ENCODE measurements at places on chromosomes 1 and 21.

DNA sequence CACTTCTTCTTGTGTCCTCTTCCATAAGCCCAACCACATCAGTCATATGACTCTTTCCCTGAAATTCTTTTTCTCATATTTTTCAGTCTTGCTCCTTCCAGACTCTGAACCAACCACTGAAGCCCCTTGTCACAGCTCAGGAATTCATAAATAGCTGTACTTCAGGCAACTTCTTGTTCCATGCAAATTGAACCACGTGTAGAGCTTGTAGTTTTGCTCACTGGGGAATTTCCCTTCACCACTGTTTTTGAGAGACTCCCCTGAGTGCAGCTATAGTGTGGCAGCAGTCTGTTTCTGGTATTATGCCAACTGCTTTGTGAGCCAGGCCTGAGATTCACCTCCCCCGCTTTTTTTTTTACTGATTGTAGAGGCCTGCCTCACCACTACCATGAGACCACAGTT lies 150.3 kb upstream of the SPAG17 start:
- no peak for DNase-seq

DNA sequence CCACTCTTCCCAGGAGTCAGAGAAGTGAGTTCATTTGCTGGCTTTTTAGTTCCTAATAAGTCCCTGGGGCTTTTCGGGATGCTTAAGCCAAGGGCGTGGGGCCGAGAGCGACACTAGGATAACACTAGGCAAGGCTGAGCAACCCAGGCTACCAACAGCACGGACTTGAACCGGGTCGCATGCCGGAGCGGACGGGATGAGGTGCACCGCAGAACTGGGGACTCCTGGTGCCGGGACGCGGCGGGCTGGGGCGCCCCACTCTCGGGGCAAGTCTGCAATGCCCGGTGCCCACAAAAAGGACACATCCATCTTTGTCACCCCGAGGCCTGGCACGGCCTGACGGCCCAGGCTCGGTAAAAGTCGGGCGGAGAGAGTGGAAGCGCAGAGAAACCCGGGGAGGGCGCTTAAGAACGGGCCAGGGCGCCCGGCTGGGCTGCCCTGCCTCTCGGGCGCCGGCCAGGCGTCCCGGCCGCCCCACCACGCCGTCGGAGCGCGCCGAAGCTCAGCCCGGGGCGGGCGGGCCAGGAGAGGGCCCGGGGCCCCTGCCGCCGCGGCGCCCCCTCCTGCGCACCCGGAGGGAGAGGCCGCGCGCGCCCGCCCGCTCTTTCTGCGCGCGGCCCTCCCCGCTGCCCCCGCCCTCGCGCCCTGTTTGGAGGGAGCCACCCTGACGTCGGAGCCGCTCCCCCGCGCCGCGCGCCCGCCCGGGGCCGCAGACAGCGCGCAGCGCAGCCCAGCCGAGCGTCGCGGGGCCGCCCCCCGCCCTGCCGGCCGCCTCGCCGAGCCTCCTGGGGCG lies at the start of gene NBL1:
Gene NBL1, plus strand, starts transcription at position 710 of the 793 bp plus-strand sequence. CDS start 10,720 bp downstream, outside the sequence.
- DNase-seq, result peak; percentile 70

DNA sequence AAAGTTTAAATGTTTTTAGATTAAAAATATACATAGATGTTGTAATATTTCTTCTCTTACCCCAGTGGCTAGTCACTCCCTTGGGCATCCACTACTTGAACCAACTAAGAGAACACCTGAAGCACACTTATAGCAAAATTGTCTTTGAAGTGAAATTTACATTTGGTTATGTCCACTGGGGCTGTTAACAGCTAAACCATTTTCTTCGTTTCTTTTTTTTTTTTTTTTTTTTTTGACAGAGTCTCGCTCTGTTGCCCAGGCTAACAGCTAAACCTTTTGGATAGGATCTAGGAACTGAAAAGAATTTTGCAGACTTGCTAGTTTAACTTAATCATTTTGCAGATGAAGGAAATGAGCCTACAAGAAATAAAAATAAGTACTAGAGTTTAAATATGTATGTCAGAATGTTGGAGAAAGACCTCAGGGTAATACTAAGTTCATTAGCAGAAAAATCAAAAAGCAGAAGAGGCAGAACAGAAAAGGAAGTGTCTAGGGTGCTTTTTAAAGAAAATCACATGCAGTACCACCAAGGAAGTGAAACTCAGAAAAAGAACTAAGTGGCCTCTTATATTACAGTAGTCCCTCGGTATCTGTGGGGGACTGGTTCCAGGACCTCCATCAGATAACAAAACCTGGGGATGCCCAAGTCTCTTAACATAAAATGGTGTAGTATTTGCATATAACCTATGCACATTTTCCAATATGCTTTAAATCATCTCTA lies 11.8 kb downstream of the DRAM2 start:
- no peak for DNase-seq

DNA sequence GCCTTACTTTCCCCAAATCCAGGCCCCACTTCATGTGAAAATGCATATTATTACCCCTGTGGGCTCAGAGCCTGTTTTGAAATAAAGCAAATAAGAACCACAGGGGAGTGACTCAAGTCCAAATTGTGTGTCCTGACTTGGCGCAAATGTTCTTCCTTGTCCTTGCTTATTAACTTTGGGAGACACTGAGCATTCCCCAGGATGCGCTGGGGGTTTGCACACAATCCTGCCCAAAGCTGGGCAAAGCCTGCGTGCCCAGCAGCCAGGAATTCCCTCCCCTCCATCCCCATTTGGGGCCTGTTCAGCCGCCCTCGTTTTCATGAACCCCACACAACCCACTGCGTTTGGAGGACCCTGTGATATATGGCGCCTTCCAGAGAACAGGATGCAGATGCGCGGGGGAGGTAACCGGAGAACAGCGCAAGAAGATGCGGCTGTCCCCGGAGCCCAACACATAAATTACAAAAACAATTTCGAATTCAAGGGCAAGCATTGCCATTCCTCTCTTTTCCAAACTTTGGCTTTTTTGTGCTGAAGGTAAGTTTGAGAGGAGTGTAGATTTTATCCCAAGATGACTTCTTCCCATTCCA lies 42.4 kb upstream of the CLDN14 start:
- no peak for DNase-seq

- no peak for DNase-seq
Observed at GRCh38 chr1:93681101-93681988, at the start of gene BCAR3. BCAR3 (minus strand) TSS chr1:93681837; CDS start chr1:93674930, 6,907 bp downstream.

DNA sequence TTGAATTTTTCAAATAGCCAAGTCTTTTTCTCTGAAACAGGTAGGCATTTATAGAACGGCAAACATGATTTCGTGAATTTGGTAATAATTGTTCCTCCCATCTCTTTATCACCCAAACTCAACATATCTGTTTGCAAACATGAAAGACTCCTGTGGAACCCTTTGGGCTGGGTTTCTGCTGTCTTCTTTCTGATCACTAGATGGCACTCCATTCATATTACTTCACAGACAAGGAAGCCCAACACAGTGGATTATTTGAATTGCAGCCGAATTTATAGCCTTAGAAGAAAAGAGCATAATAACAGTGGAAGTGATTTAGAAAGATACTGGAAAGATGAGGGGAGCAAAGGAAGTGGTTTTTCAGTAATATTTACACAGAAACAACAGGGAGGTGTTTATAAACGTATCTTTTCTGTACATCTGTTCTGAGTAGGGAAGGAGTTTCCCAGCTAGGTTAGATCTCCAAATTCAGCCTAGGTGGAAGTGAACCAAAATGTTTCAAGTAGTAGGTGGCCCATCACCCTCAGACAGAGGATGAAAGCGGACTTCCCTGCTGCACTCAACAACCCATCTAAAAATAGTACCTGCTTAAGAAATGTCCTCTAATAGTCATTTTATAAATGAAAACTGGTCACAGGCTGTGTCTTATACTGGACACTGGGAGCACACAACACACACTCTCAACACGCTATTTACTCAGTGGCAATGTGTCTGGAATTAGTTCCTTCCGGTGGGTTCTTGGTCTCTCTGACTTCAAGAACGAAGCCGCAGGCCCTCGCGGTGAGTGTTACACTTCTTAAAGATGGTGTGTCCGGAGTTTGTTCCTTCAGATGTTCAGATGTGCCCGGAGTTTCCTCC lies 67.6 kb downstream of the MAP3K21 start:
- no peak for DNase-seq

- DNase-seq, result no peak
Observed at GRCh38 chr21:26946744-26947446, 20.0 kb downstream of the ADAMTS5 start.

GRCh38 chr1:7592120-7592798 lies 178.8 kb upstream of the VAMP3 start:
- DNase-seq, result no peak

GRCh38 chr1:51154776-51155175 lies 52.7 kb downstream of the C1orf185 start:
- DNase-seq, result no peak

- no peak for DNase-seq
Observed at GRCh38 chr1:25989440-25990234, 8.2 kb downstream of the PAFAH2 start.

GRCh38 chr1:167514288-167514687 lies 4.0 kb downstream of the CD247 start:
- DNase-seq, result no peak

- DNase-seq, result no peak
Observed at GRCh38 chr1:111879081-111879480, 110.4 kb downstream of the KCND3 start.

DNA sequence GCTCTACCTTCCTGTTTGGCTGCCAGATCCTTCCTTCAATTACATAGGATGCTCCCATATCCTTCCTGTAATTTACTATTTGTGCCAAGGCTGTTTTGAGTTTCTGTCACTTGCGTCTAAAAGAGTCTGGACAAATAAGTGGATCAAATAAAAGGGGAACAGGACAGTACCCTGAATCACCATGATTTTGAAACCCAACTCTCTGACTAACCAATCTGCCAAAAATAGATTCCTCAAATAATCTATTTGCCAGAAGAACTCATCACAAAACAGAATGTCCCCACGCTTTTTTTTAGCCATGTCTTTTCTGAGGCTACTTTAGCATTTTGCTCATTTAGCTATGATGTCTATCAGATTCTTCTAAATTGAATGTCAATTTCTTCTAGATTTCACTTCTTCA lies 392.6 kb downstream of the NTNG1 start:
- no peak for DNase-seq

DNA sequence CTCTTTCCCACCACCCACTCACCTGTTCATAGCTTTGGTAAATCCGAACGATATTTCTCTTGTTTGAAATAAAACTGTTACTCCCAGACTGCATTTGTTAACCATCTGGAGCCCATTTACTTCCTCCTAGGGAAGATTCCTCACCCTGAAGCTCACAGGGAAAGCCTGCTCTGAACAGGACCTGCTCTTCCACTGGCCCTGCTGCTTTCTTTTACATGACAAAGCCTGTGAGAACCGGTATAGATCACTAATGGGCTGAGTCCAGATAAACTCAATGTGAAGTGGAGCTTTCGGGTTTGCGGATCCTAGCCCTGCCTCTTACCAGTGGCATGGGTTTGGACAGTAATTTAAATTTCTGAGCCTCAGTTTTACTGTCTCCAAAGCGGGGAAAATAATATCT lies 45.2 kb downstream of the FAM163A start:
- no peak for DNase-seq

DNA sequence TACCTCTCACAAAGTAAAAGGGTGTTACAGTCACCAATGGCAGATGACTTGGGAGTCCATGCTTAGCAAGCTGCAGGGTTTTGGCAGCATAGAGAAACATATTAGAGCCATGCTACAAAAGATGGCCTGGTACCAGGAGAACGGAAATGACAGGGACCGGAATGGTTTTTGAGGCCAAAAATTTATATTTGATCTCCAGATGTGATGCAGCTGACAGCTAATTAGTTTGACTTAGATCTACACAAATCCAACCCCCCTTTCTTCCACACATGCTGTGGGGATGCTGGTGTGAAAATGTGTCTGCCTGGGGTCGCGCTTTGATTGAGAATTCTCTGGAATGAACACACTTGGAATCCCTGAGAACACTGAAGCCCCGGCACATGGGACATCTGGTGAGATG lies 26.5 kb downstream of the SYF2 start:
- no peak for DNase-seq

DNA sequence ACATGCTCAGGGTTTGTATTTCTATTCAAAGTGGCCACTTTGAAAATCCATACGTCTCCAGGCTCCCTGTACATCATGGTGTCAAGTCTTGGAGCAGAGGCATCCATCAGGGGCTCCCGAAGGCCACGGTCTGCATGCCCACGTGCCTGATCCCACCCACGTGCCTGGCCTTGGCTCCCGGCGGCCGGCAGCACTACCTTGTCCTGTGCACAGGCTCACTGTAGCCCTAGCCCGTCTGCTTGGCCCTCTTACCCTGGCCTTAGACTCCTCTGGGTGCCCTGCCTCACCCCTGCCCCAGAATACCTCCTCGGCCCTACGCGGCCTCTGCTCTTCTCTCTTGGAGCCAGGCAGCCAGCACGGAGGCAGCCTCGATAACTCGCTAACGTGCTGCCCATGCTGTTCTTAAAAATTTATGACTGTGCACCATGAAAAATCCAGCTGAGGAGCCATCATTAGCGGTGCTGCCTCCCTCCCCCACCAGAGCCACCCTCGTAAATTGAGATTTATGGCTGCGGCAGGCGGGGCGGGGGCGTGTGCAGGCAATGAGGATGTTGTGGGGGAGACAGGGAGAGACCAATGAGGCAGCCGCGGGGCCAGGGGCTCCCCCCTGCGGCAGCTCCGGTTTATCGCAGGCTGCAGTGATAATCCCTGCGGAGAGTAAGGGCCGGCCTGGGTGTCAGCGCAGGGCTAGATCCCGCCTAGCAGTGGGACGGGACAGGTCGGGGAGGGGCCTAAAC lies 24.6 kb downstream of the DMAP1 start:
- peak; percentile 32 for DNase-seq

DNA sequence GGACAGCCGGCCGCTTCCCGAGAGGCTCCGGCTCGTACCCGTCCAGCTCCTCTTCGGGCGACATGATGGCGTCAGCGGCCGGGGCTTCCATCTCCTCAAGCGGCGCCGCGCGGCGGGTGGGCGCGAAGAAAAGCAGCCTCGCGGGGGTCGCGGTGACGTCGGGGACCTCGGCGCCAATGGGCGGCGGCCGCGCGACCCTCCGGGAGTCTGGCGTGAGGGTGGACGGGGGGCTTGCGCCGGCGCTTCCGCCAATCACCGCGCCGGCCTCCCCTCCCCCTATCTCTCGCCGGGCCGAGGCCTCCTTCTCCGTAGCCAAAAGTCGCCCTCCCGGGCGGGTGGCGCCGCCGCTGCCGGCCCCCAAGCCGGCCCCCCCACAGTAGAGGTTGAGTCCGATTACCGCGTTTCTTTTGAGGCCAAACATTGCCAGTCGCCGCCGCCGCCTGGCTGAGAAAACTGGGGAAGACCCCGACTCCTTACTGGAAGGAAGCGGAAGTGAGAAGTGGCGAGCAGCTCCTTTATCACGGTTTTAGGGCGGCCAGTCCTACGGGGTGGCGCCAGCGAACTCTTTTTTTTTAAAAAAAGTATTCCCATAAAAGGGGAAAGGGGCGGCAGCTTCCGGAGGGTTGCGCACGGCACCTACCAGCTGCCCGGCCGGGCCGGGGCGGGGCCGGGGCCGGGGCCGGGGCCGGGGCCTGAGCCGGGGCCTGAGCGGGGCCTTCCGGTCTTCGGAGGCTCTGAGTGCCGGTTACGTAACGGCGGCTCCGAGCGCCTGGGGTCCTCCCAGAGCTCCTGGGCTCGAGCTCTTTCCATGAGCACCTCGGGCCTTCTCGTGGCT lies at the start of gene MCL1:
Gene MCL1, minus strand, starts transcription at position 501 of the 835 bp plus-strand sequence. Its CDS starts 80 bp downstream, at position 421.
- peak; percentile 88 for DNase-seq
